ENCODE measurements at places on chromosomes 3 and 15. TPM values are rescaled to one million over a fixed set of nuclear protein-coding genes. Genes with fewer than 3 reads are reported as not detected.

The PTPRG gene
- total RNA-seq = 5.8 TPM

The GRAMD1C gene
- 25.6 TPM for total RNA-seq

The GPR149 gene
- not detected for total RNA-seq

The CHRNB4 gene
- total RNA-seq = not detected

DNA sequence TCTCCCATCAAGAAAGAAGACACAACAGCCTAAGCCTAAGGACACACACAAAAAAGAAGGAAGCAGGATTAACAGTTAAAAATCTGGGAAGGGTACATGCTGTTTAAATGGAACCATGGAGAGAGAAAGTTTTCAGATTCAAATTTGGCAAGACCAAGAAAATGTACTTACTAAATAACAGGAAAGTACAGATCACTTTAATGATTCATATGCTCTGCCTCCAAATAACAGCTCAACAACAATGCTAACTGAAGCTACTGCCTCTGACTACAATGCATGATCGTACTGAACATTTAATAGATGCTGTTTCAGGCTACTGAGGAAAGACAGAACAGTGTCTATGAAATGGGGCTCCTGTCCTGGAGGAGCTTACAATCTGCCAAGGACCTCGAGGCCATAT, 8.4 kb upstream of the NMB start:
- DNase-seq = no peak

GRCh38 chr15:73196113-73196512, 143.8 kb downstream of the NEO1 start:
- peak; percentile 50 for DNase-seq

DNA sequence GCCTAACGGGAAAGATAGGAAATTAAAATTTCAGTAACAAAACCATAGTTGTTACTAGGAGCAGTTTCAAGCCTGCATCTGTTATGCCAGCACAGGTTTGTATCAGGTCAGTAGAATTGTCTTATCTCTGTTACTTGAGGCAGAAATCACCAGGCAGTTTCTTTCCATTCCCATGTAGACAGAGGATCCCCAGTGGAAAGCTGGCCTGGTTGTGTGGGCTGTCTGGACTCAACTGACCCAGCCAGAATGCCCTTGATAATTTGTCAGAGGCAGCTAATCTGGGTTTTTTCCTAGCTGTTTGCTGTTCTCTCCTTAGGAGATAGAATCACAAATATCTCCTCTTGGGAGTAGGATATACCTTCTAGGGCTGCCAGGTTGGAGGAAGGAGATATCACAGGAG, 1044.7 kb downstream of the IGSF11 start:
- DNase-seq = no peak

GRCh38 chr15:48089702-48090101, 31.1 kb upstream of the SLC24A5 start:
- no peak for DNase-seq

DNA sequence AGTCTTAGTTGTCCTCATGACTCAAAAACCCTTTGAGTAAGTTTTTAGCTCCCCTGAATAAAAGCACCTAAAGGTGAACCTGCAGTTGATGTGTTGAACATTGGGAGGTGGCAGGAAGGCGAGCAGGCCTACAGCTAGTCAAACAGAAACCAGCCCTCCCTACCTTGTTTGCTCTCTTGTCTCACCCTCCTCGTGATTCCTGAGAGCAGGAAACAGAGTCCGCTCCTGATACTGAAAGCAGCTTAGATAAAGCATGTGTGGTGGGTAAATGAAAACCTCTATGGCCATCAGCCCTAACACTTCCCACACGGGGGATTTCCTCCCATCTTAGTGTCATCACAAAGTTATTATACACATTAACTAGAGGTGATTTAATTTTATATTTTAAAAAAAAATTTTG, 21.8 kb upstream of the CLDN18 start:
- no peak for DNase-seq

GRCh38 chr3:130081351-130081881, at the start of gene ALG1L2:
TSS of gene ALG1L2 (plus strand) at chr3:130081831. CDS start at chr3:130082017, 186 bp downstream.
- peak; percentile 53 for DNase-seq

DNA sequence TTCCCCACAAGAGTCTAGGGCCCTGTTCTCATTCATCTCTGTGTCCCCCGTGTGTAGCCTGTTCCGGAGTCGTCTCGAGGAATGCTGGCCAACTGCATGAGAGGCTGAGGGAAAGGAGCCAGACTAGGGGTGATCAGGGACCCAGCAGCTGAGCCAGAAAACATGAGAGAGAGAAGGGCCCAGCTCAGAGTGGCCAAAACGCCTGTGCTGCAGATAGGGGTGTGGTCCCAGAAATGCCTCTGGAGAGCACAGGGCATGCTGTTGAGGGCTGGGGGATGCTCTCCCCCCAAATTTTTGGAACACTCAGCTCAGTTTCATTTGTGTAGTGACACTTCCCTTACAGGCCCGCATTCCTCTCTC, 14.1 kb downstream of the CYP1A2 start:
- no peak for DNase-seq

All from lung microvascular endothelial cell (primary cell).